ENCODE measurements at places on chromosomes 7 and 10.

DNA sequence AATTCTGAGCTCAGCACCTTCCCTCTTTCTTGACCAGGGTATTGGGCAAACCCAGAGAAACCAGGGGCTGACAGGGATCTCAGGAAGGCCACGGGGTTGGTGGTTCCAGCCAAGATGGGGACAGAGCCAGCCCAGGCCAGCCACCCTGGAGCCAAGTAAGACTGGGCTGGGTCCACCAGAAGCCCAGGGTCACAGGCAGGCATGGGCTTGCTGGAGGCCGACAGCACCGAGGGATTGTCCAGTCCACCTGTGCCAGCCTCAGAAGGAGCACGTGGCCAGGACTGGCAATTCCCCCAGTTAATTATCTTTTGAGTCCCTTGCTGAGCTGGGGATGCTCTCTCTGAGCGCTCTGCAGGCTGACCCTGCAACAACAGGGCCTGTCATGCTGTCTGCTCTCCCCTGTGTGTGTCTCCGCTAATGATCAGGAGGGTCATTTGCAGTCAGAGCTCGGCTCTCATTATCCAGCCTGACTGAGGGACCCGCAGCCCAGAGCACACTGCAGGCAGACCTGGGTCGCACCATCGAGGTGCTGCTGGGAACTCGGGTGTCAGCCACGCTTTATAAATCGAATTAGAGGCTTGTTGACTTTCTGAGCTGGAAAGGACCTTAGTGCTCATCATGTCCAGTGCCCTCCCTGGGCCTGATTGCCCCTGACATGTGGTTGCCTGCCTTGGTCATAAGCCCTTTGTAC is 69.5 kb upstream of the PPIF start:
- no peak for DNase-seq

DNA sequence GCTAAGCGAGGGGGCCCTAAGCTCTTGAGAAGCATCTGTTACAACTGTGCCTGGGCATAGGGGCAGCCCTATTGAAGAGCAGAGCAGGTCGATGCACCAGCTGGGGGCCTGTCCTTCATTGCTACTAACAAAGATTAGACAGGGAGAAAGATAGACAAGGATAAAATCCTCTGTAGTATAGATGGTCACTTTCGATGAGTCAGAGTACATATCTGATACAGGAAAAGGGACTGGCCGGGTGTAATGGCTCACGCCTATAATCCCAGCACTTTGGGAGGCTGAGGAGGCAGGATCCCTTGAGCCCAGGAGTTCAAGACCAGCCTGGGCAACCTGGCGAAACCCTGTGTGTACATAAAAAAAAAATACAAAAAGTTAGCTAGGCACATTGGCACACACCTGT is 13.6 kb downstream of the OPTN start:
- no peak for DNase-seq

DNA sequence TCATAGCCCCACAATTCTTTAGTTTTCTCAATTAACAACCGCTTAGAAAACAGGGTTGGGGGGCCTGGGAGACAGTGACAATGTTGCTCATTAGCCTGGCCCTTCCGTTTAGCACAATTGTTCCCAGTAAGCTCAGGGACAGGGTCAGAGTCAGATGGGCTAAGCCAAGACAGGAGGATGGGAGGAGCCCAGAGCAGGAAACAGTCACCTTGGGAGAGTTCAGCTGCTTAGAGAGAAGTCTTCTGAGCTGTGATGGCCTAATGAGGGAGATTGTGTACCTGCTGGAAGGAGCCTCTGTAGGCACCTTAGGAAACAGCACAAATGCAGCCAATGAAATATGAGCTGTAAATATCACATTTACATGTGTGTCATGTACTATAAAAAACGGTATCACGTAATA is 35.9 kb downstream of the SVOPL start:
- no peak for DNase-seq

GRCh38 chr7:80622541-80622940 is 15.9 kb upstream of the CD36 start:
- DNase-seq = no peak

GRCh38 chr7:77797734-77798393 is 370 bp downstream of the TMEM60 start:
- no peak for DNase-seq

DNA sequence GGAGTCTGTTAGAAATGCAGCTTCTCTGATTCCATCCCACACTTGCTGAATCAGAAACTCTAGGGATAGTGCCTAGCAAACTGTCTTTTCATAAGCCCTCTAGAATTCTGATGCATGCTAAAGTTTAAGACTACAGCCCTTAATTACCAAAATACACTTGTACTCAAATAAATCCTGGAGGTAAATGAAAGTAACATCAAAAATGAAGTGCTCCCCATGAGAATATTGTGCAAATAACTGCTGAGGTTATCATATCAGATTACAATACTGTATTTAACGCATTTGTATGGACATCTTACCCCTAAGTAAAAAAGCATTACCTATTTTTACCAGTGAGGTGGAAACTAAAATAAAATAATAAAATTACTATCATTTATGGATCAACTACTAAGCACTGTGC is 104.7 kb downstream of the CHCHD3 start:
- DNase-seq = no peak
